ENCODE measurements at places on chromosomes 4 and X. TPM values are rescaled to one million over a fixed set of nuclear protein-coding genes. Genes with fewer than 3 reads are reported as not detected.

Gene P2RY10
- 54.5 TPM for total RNA-seq

GRCh38 chrX:138692591-138692990, 18.9 kb downstream of the FGF13 start:
- no peak for DNase-seq

DNA sequence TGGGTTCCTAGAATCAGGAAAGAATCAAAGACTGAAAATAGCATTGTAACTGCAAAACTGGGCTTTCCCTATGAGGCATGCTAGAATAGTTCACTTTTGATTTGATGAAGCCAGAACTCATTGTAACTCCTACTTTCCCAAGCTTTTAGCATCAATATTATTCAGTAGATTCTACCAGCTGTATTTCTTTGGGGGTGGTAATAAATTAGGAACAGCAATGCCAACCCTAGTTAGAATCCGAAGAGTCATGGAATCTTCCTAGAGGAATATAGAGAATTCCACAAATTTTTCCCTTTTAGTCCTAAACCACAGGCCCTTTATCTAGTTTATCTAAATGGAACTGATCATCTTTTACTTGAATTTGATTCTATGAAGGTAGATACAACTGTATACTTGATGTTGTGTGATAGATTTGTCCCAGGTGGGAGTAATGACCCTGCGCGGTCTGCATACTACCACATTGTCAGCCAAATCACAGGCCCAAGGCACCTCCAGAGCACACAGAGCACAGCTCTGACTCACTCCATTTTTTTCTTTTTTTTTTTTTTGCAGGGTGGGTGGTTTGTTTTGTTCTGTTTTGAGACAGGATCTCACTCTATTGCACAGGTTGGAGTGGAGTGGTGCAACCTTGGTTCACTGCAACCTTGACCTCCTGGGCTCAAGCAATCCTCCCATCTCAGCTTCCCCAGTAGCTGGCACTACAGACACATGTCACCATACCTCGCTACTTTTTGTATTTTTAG, 66.6 kb downstream of the EDNRA start:
- no peak for DNase-seq

- DNase-seq, result no peak
Measured at GRCh38 chr4:85086721-85087120, 120.2 kb upstream of the WDFY3 start.

- no peak for DNase-seq
Measured at GRCh38 chr4:138724530-138724929, 291.1 kb upstream of the NOCT start.

DNA sequence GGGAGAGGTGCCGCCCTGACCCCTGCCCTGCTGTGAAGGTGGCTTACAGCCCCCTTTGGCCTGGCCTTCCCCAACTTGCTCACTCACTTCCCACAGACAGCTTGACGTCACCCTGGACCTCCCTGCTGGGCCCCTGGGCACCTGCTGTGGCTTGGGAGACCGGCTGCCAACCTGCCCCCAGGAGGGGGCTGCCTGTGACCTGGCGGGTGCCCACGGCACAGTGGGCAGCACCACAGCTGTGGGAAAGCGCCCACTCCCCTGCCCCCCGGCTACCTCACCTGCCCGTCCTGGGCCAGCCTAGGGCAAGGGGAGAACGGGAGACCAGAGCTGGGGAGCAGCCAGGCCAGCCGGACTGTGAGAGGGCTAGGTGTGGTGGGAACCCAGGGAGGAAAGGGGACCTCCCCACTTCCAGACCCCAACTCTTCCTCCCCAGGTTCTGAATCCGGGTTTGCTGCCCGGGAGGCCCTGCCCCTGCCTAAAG, 2.4 kb upstream of the ZFP92 start:
- no peak for DNase-seq
